ENCODE measurements at places on chromosomes 12 and 14.

DNA sequence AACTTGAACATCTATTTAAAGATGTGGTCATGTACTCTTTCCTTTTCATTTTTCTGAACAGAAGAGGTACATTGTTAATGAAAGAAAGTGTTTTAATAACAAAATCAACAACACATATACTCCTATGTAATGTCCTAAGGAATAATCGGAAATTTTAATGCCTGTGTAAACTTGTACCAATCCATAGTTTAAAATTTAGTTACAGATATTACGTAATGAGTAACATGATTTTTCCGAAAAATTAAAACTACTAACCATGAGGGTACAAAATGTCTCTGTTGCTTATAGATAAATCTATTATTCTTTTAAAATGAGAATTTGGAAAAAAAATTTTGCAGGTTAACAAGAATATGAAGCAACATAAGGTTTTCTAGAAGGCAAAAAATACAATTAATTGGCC lies 220.1 kb downstream of the BCAT1 start:
- DNase-seq, result no peak

DNA sequence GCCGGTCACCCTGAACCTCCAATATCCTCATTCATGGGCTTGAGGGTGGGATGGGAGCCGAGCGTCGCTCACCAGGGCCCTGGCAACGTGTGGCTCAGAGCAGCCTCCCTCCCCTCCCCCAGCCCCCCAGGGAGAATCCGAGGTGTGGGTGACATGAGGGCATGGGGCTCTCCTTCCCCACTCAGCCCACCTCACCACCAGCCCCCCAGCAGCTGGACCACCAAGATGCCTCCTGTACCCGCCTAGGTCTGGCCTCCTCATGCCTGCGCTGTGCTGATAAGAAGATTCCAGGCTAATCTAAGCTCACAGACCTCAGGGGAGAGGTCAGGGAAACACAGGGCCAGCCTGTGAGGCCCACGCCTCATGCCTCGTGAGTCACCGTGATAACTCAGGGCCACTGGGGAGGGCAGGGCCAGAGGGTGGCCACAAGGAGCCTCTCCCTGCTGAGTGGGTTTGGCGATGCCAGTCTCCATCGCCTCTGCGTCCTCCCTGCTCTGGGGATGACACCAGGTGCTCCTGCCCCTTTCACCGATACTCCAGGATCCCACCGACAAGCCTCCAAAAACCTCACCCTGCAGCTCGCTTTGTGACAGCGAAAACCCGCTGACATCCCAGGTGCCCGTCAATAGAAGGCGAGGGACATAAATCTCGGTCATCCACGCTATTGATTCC lies 56.9 kb downstream of the TESC start:
- no peak for DNase-seq

DNA sequence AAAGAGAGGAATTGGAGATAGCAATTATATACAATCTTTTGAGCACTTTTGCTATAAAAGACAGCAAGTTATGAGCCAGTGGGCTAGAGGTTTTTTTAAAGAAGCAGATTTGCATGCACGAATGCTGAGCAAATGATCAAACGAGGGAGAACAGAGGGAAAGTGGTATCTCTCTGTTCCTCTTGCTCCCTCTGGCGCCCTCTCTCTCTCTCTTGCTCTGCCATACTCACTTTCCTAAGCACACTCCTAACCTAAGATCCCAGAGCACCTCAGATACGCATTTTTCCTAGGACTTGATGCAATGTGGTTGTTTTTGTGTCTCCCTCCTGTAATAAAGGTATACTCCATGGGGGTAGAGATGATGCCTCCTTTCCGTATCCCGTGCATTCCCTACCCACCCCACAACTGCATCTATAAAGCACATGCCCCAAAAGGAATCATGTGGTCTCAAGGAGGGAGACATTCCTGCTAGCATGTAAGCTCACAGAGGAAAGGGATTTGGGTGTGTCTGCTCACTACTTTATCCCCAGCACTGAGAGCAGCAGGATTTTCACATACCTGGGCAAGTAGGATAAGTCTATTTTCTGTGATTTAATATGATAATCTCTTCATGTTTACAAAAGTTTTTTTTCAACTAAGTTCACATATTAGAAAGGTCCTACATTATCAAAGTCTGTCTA lies 270.2 kb downstream of the SSPN start:
- no peak for DNase-seq

DNA sequence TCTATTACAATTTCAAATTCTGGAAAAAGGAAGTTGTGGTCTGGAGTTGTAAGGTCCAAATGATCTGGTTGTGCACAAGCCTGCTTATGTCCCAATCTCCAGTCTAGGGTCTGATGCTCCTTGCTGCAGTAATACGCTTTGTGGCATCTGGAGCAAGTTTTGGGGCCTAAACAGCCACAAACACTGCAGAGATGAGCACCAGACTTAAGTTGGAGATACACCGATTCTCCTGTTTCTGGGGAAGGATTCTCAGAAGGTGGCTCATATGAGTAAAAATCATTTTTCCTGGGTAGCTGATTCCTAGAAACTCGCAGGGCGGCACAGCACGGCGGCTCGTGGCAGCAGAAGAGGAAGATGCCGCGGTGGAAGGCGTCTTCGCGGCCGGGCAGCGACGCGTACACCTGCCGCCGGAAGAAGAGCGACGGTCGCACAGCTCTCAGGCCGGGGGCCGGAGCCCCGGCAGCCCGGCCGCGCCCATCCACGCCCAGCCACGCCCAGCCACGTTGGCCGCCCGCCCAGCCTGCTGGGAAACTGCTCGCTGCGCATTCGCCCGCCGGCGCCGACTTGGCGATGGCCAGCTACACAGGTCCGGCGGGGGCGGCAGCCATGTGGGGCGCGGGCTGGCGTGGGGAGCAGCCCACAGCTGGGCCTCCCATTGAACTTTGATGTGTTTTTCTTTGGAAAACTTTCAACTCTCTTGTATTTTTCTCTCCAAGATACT lies 129.0 kb downstream of the ASCL4 start:
- DNase-seq, result no peak

DNA sequence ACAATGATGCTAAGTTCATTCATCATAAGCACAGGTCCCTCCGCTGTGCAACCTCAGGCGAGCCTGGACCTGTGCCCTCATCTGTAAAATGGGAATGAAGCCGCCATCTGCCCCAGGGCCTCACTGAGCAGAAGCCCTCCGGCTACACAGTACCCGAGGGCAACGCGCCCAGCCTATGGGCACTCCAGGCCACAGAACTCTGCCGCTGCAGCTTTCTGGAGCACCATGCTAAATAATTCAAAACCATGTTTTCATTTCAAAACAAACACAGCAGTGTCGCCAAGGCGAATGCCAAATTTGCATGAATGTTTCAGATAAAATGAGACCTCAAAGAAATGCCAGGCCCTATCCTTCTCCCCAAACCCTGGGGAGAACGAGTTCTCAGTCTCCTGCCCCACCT lies 4.0 kb downstream of the NCOR2 start:
- no peak for DNase-seq

All from cortex of kidney (tissue), 1 donor.